Amygdala (tissue), 56 donors: ENCODE measurements at places on chromosomes 4 and X.

DNA sequence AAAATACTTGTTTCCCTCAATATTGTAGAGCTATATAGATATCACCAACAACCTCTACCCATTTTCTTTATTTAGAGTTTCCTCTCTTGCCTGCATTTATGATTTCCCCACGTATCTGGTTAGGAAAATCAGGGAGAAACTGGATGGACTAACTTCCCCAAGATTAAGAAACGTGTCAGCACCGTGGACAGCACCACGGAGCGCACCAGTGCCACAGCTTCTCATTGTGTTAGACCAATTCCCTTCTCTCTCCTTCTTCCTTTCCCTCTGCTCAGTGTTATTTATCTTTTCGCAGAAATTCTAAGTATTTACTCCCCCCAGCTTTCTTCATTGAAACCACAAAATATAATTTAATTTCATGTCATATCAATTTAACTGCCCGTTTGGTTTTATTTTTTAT lies 568.6 kb upstream of the BOD1L1 start:
- no peak for DNase-seq

- no peak for DNase-seq
Measured at GRCh38 chr4:184856277-184856609, 30.5 kb upstream of the ACSL1 start.

GRCh38 chr4:86909546-86910295 lies 17.5 kb upstream of the C4orf36 start:
- DNase-seq, result no peak

GRCh38 chrX:30513284-30513683 lies 64.3 kb downstream of the TASL start:
- no peak for DNase-seq

DNA sequence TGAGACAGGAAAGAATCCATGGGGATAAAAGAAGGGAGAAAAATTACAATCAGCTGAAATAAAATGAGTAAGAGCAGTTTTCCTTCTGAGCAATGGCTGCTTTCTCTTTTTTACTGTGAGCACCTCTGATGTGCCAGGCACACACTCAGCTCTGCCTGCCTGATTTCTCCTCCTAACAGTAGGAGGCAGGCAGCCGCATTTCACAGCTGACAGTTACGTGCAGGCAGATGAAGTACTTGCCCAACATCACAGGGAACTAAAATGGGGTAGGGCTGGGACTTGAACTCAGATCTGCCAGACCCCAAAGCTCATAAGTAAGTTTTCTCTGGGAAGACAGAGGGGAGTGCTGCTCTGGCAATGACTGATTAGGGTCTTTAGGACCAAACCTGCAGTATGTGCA lies 54.6 kb downstream of the C4orf50 start:
- no peak for DNase-seq

DNA sequence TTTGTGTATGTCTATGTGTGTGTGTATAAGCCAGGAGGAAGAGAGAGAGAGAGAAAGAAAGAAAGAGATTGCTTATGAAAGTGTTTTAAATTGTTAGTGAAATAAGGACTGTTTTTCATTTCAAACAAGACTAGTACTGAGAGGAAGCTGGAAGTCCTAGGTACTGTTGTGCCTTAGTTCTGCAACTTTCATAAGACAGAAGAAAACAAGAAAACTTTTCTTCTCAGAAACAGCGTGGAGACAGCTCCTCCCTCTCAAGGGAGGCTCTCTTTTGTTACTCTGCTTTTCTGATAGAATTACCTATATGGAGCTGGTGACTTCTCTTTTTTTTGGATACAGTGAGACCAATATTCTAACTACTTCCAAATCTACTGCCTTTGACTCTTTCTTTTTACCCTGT lies 62.5 kb downstream of the BANK1 start:
- DNase-seq, result no peak

- DNase-seq, result no peak
Measured at GRCh38 chr4:3201718-3202702, 46.9 kb upstream of the MSANTD1 start.

GRCh38 chr4:5843573-5844530 lies 49.0 kb downstream of the CRMP1 start:
- DNase-seq, result no peak

- no peak for DNase-seq
Measured at GRCh38 chr4:119763386-119763785, 134.8 kb upstream of the PDE5A start.
